ENCODE measurements at places on chromosomes 16 and 17. TPM values are rescaled to one million over a fixed set of nuclear protein-coding genes. Genes with fewer than 3 reads are reported as not detected.

Gene TBX4
- 0.30 TPM for total RNA-seq

Gene SALL1
- 0.35 TPM for total RNA-seq

Gene ATP6V0D1
- 100 TPM for total RNA-seq

Gene CIBAR2
- not detected for total RNA-seq

Gene HBA2
- total RNA-seq = 0.88 TPM

Gene DNAH9
- not detected for total RNA-seq

Gene SCGB1C2
- total RNA-seq = not detected

Gene CLEC3A
- not detected for total RNA-seq

Gene DPEP3
- total RNA-seq = not detected

Gene GPR142
- total RNA-seq = not detected

Gene LDAF1
- 20.4 TPM for total RNA-seq

Gene SAMD14
- total RNA-seq = 0.50 TPM

Gene SHCBP1
- 32.3 TPM for total RNA-seq

Gene CACNA1G
- total RNA-seq = 4.1 TPM

Gene ULK2
- total RNA-seq = 18.0 TPM

Gene CA5A
- not detected for total RNA-seq

All from A549 treated with Mapracorat at 1 μM for 4 hours (cell line).